Ureter (tissue), 1 donor: ENCODE measurements at places on chromosomes 2 and 18. TPM values are rescaled to one million over a fixed set of nuclear protein-coding genes. Genes with fewer than 3 reads are reported as not detected.

CPS1 gene
- total RNA-seq: 3.9 TPM

DNA sequence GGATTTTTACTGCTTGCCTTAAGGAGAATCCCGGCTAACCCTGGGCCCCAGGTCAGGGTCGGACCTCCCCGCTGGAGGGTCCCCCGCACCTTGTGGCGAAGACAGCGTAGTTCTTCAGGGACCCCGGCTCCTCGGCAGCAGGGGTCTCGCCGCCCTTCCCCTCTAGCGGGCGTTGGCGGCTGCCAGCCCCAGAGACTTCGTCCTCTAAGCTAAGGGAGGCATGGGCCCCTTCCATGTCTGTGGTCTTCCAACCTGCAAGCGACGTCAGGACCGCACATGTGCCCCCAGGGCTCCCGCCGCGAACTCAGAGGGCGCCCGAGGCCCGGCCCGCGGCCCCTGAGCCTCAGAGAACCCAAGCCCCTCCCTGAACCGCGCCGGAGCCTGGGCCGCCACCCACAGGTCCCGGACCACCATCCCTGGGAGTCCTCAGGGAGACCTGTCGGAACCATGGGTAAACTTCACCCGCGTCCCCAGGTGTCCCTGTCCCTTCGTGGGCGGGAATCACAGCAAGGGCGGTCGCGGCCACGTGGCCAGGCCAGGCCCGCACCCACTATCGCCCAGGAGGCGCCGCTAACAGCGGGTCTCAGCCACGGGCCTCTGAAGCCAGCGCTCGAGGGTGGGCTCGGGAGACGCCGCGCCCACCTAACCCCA is 562 bp downstream of the ANKMY1 start:
- DNase-seq: no peak

DNA sequence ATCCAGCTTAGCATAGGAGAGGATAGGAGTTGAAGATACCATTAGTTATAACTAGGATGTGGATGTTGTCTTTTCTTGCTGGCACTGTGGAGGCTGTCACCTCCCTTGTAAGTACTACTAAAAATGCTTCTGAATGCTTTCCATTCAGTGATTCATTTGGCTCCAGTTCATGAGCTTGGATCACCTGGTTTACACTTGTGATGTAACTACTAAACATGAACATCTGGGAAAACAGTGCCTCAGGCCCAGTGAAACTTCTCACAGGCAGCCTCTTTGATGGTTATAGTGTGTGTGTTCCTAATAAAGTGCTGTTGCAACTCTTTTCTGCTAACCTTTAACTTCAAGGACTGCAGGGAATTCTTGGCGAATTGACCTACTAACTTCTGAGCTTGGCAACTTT is 13.0 kb upstream of the SLC9A2 start:
- no peak for DNase-seq

GRCh38 chr2:55010915-55011314 is 39.3 kb downstream of the RTN4 start:
- DNase-seq: no peak

GRCh38 chr2:24015562-24016375 is 5.9 kb downstream of the MFSD2B start:
- DNase-seq: no peak
